ENCODE measurements at places on chromosomes 6 and 20.

DNA sequence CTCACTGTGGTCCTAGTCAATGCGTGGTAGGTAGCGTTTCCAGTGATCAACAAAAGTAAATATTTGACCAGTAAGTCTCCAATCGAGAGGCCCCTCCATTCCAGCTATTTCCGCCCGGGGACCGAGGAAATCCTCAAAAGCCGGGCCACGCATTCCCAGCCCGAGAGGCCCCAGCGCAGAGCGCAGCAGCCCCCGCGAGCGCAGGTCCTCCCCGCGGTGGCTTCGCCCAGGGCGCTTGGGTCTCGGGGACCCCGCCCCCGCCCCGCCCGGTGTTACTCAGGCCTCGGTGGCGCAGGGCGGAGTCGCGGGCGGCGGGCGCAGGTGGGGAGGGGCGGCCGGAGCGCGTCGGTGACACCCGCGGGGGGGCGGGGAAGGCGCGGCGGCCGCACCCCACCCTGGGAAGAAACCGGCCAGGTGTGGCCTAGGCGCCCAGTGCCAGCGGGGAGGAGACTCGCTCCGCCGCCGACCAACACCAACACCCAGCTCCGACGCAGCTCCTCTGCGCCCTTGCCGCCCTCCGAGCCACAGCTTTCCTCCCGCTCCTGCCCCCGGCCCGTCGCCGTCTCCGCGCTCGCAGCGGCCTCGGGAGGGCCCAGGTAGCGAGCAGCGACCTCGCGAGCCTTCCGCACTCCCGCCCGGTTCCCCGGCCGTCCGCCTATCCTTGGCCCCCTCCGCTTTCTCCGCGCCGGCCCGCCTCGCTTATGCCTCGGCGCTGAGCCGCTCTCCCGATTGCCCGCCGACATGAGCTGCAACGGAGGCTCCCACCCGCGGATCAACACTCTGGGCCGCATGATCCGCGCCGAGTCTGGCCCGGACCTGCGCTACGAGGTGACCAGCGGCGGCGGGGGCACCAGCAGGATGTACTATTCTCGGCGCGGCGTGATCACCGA is at the start of gene DSP:
DSP (plus strand) TSS at position 497 of the 890 bp plus-strand sequence; CDS start at position 742, 245 bp downstream.
- peak; percentile 5 for DNase-seq

DNA sequence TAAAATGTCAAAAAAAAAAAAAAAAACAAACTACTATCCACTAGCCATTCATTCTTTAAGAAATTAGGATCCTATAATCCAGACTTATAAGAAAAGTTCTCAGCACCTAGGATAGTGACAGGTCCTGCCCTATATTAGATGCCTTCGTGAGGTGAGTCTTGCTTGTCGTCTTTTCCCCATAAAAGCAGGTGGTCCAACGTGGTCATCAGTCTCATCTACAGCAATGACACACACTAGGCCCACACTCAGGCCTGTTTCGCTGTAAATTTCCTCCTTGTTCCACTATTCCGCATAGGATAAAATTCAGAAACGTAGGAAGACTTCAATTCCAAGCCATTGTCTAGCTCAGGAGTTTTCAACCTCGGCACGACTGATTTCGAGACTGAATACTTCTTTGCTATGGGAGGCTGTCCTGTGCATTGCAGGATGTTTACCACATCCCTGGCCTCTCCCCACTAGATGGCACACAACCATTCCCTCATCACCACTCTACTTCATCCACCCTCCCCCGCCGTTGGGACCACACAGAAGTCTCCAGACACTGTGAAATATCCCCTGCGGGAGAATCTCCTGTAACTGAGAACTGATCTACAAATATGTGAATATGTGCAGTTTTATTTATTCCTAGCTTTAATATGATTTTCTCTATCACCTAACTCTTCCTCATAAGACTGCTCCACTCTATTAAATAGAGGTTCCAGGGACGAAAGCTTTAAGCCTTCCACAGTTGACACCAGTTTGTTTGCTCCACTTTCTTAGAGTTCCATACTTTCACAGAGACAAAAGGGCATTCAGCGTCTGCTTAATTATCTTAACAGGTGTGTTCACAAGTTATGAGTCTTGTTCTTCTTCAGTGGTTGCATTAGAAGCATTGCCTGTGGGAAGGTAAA is 346.3 kb downstream of the BMP2 start:
- DNase-seq: no peak

GRCh38 chr6:44238687-44239350 is 8.1 kb upstream of the HSP90AB1 start:
- no peak for DNase-seq

- no peak for DNase-seq
These were observed 312.4 kb downstream of the GRIK2 start for GRCh38 chr6:101705866-101706265.
